ENCODE measurements at places on chromosomes 5 and 9.

GRCh38 chr5:3512361-3513095 lies 83.1 kb upstream of the IRX1 start:
- DNase-seq: no peak

DNA sequence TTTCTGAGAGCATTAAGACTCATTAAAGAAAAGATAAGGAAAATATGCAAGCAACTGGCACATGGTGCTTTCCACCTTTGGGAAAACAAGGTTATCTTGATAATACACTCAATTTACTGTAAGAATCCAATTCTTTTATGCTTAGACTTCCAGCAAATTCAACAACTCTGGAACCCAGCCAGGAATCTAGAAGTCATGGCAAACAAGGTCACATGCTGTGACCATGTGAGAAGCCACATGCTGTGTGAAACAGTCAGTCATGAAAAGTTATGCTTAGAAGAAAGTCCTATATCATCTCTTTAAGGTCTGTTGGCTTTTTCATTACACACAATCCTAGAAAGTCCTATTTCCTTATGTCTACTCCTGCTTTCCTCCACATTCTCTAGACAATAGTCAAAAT lies 581.8 kb upstream of the C9orf72 start:
- DNase-seq: no peak

- DNase-seq: no peak
Measured at GRCh38 chr5:37668524-37669047, 171.3 kb downstream of the GDNF start.

GRCh38 chr5:35990520-35990919 lies 670 bp downstream of the UGT3A1 start:
- no peak for DNase-seq

- no peak for DNase-seq
Measured at GRCh38 chr9:71665247-71665646, 103.1 kb downstream of the CEMIP2 start.

- DNase-seq: no peak
Measured at GRCh38 chr5:95809414-95809960, 13.0 kb downstream of the GLRX start.

DNA sequence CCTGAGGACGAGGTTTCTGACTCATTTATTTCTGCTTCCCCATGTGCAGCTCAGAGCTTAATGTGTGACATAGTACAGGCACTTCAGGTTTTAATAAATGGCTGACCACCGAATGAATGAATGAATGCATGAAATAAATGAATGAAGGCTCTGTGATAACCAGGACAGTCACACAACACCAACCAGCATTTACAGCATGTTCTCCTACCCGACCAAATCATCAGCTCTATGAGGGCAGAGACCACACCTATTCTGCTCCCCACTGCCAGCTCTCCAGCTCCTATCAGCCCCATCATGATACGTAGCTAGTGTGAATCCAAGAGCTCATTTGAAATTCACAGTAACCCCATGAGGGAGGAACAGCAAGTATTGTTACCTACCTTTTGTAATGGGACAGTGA lies 4.8 kb downstream of the TMOD1 start:
- DNase-seq: no peak

DNA sequence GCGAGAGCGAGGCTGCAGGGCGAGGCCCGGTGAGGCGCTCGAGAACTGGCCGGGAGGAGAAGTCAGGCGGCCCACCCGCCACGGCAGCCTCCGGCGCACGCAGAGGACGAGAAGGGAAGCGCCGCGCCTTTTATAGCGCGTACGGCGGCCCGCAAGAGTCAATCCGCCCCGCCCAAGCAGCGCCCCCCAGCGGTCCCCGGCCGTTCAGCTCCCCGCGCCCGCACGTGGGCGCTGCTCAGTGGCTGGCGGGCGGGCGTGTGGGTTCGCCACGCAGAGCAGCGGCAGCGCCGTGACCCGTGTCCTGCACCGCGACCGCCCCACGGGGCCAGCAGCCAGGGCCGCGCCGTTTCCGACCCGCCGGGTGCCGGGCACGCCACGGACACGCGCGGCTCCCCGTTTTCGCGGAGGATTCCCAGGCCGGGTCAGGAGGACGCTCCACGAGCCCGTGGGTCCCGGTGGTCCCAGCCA lies 14.6 kb downstream of the LCN10 start:
- DNase-seq: no peak

DNA sequence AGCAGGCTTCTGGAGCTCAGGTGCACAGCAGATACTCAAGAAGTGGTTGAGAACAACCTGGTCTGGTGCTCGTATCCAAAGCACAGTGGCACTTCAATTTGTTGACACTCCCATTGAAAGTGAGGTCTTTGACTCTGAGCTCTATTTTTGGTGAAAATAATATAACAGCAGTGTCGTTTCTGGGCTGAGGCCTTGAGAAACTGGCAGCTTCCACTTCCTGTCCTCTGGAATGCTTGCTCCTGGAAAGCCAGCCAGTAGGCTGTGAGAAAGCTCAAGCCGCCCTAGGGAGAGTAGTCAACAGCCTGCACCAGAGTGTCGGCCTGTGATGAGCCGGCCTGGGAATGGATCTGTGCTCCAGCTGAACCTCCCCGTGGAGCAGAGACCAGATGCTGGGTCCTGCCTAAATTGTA lies 6.8 kb upstream of the SUSD3 start:
- DNase-seq: no peak

DNA sequence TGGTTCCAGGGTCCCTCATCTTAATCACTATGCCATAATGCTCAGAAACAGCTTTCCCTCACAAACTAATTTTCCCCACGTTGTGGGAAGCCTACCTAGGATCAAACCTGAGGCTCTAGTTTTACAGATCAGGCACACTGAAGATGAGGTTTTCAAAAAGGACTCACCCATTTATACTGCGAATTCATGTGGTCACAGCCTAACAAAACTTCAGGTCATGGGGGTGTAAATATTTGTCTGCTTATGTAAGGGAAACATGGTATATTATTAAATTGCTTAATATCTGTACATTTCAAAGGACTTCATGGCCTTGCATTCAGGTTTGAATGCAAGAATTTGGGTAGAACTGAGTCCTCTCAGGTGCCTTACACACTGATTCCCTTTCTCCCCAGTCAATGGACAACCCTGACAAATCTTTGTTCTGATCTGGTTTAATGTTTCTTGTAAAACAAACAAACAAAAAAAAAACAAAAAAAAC lies 12.1 kb downstream of the ZFAND5 start:
- no peak for DNase-seq

- no peak for DNase-seq
Measured at GRCh38 chr5:63085561-63085960, 506.9 kb downstream of the LRRC70 start.
